ENCODE measurements at places on chromosomes 2 and 18.

DNA sequence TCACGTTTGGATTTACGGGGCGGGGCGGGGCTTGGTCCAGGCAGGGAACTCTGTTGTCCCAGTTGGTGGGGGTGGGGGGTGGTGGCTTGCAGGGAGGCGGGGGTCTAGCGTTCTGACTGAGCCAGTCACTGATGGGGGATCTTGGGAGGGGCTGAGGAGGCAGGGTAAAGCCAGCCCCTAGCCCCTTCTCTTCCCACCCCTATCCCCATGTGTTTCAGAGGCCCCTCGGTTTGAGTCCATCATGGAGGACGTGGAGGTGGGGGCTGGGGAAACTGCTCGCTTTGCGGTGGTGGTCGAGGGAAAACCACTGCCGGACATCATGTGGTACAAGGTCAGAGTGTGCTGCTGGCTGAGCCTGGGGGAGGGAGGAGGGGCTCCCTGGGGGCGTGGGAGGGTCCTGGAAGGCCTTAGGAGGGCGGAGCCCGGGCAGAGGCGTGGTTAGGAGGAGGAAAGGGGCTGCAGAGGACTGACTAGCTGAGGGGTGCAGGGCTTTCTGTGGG lies 22.0 kb upstream of the GMPPA start:
- no peak for DNase-seq

- no peak for DNase-seq
Measured at GRCh38 chr18:21489119-21489750, 111.3 kb downstream of the ESCO1 start.

DNA sequence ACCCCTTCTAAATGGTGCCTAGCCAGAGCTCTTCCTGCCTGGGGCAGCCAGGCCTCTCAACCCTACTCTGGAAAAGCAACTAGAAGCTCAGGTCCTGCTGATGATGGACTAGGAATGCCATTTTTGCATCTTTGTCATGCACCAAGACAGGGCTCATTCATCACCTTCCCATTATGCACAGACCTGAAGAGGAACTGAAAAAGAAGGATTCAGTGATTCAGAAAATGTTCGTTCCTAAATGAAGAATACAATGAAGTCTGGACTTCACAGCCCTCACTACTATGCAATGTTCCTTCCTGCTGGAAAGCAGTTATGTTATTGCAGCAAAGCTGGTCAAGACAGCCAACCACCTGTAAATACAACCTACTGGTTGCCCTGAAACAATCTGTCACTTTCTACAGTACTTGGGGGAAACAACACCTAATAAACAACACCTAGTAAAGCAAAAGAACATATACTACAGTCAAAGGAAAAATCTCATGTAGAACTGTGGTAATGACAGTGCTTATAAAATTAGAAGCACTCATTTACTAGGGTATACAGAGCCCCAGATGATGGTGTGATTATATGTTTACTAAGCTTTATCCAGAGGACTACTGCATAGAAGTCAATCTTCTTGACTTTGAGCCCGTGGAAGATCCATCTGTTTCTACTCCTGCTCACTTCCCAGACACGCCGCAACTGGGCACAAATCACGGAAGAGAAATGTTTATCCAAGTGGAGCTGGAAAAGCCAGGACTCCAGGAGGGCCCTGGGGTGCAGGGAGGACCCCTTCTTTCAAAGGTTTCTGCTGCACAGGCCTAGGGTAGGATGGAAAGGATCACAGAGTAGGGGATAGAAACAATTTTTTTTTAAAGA lies 103.1 kb upstream of the THOC1 start:
- DNase-seq: no peak

DNA sequence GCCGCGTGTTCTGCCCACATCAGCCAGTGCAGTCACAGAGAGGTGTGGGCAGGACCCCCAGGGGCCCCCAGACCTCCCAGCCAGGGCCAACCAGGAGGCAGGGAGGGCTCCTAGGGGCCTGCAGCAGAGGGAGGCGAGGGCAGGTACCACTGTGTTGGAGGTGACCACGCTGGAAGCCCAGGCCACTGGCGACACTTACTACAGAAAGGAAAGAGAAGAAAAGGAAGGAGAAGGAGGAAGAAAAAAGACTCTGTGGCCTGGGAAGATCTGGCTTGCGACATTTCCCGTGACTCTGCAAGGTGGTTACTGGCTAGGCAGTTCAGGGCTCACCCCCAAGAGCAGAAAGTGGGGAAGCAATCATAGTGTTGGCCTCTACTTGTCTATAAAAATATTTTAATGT lies 98.1 kb upstream of the BCL2L11 start:
- DNase-seq: no peak

DNA sequence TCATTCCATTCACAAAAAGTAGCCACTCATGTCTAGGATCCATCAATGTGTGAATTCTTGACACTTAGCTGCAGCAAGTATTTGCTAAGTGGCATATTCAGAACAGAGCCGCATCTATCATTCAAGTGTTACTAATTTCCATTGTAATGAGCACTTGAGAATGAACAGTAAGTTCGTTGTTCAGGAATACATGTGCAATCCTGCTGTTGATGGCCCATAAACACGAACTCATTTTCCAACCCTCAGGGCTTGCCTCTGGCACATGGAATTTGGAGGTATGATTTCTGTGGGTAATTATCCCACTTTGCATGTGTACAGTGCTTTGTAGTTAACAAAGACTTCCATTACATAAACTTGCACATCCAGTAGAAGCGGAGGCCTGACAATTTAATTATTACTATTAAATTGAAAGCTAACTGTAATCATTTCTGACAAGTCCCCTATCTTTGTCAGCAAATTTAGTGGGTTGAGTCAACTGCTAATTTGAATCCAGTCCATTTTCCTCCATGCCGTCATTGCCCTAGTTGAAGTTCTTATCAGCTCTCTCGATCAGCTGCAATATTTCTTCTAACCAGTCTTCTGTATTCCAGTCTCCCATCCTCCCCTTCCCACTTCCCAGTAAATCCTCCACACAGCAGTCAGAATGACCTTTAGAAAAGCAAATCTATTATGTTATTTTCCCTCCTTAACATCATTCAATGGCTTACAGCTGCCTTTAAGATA lies 116.0 kb upstream of the AQP4 start:
- DNase-seq: no peak

DNA sequence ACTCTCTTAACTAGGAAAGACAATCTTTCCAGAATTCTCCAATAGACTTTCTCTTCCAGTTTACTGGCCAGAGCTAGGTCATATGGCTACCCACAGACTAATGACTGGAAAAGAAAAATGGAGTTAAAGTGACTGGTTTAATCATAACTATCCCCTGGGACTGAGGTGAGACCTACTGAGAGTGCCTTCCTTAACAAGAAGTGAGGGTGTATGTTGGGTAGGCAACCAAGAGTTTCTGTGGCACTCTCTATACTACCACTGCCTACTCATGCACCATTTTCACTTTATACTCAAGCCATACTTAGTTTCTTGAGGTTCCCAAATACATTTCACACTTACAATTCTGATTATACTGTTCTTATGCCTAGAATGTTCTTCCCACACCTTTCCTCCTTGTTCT lies 6.9 kb upstream of the GFPT1 start:
- DNase-seq: no peak

GRCh38 chr2:44130441-44130840 lies 38.2 kb upstream of the PPM1B start:
- no peak for DNase-seq
